Stimulated activated CD4-positive, alpha-beta T cell treated with anti-CD3 and anti-CD28 coated beads, Interleukin-15, amount 100 ng/mL, for 48 hours (primary cell): ENCODE measurements at places on chromosomes 1 and 21.

DNA sequence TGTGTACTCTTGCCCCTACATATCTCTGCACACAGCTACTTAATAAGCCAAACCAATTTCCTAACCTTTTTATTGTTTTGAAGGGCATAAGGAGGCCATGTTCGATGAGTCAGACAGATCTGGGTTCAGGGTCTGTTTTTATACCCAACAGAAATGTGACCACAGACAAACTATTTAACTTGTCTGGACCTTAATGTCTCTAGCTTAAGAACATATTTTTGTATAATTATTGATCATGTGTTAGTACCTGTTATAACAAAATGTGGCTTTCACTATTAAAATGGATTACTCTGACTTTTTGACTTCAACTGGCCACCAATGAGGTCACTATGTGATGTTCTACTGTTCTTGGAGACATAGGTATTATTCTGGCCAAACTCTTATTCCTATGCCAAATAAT lies 507.8 kb upstream of the USP24 start:
- no peak for DNase-seq

DNA sequence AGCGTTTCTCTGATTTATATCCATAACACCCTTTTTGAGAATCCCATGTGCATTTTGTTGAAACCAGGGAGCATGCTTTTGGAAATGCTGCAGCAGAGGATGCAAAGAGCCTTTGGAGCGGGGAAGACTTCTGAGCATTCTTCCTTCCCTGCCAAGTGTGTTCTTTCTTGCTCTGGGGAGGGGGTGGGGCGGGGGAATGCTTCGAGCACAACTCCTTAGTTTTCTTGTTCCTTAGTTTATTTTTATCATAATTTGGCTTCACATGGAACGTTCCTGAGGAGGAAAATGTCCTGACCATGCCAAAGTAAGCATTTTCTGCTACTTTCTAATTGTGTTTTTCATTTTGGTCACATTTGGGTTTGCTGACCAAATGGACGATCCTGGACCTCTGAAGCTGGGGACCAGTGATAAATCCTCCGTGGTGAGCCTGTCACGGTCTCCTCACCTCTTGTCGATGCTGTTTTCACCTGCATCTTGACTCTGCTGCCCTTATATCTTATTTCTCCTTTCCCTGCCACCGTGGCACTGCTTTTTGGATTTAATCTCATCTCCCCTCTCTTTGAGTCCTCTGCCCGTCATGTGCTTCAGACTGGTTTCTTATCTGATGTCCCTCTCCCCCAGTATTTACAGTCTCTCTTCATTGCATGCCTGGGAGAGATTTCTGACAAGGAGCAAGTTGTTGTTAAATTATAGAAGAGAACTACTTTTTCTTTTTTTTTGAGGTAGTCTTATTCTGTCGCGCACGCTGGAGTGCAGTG lies 2.4 kb downstream of the CTPS1 start:
- no peak for DNase-seq

DNA sequence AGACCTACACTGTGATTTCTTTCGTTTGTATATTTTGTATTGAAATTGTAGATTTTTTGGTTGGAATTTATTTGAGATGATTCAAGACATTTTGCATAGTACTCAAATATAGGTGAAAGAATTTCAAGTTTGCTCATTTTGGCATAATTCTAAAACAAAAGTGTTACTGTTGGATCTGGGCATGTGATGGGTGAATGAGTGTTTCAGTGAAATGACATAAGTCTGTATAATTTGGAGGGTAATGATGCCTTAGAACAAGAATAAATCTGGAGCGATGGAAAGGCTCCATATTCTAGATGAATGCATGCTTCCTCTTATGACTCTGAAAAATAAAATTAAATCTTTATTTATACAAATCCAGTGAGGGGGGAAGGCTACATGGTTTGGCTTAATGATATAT lies 41.0 kb downstream of the NFIA start:
- DNase-seq, result no peak

GRCh38 chr1:222732216-222733159 lies 4.5 kb upstream of the FAM177B start:
- no peak for DNase-seq

DNA sequence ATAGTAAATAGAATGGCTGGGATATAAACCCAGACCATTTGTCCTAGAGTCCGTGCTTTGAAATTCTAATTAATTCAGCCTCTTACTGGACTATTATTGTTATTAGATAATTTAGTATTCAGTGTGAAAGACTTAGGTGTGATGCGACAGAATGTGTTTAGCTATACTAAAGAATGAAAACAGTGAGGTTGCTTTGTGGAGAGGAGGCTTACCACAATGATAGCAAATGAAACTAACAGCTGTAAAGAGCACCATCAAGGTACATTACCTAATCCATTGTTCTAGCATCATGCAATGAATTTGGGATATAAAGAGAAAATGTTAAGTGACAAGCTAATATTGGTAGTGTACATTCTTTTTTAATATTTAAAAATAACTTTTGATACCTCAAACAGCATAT lies 911.1 kb downstream of the KCNT2 start:
- no peak for DNase-seq

DNA sequence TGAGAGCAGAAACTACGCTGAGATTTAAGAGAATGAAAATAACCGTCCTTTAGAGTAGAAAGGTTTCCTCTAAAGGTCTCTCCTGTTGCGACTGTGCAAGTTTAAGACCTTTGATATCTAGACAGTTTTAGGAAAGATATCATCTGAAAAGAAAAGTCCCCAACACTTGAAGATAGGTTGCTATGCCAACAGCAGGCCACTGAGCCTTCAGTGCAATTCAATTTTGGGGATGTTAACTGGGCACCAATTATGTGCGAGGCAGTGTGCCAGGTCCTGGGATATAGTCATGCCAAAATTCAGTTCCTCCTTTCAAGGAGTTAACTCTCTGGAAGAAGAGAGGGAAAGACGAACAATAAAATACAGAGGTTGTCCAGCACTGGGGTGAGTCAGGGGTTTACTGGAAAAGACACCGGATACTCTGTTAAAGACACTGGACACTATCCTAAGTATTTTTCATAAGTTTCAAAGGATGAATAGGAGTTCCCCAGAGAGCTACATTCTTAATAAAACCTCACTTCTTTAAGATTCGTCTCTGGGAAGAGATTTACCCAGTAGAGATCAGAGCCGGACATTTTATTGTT lies 25.5 kb upstream of the ZNF281 start:
- DNase-seq, result no peak

GRCh38 chr1:94286864-94287437 lies 49.6 kb upstream of the ARHGAP29 start:
- DNase-seq, result no peak

- no peak for DNase-seq
These were observed 8.8 kb upstream of the INSL5 start for GRCh38 chr1:66809736-66810326.

DNA sequence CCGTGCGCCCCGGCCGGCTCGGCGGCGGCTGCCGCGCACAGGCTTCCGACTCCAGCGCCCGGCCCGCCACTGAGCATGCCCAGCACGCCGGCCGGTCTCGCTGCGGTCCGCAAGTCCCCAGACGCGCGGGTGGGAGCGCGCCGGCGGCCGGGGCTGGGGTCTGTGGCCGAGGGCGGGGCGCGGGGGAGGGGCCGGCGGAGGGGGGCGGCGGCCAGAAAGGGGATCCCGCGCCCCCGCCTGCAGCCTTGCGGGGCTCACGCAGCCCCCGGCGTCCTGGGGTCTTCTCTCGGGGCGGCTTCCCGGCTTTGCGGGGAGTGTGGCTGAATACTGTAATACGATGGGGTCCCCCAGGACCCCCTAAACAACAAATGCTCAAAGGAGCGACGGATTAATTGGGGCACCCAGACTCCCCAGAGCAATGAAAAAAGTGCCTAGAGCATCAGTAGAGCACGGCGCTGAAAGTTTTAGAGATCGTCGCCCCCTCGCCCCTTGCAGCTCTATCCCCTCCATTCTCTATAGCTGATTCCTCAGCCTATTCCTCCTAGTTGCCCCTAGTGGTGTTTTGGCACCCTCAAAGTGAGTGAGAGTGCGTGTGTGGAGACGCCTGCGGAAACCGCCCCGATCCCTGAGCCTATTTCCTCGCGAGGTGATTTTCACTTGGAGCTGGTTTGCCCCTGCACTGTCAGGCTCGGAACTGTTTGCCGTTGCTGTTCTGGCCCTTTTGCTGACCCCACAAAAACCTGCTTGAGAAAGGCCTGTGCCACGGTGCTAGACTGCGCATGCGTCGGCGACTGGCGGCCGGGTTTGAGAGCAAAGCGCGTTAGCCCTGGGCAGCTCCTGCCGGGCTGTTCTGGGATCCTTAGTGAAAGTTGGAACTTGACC lies at the start of gene VAV3:
Gene VAV3 (minus strand): TSS at position 71 of the 882 bp plus-strand sequence. CDS start 311 bp downstream, outside the sequence.
- peak; percentile 56 for DNase-seq

- no peak for DNase-seq
These were observed 20.1 kb downstream of the KIAA0040 start for GRCh38 chr1:175172503-175172902.

- no peak for DNase-seq
These were observed 134.6 kb downstream of the HUNK start for GRCh38 chr21:32007456-32007855.

DNA sequence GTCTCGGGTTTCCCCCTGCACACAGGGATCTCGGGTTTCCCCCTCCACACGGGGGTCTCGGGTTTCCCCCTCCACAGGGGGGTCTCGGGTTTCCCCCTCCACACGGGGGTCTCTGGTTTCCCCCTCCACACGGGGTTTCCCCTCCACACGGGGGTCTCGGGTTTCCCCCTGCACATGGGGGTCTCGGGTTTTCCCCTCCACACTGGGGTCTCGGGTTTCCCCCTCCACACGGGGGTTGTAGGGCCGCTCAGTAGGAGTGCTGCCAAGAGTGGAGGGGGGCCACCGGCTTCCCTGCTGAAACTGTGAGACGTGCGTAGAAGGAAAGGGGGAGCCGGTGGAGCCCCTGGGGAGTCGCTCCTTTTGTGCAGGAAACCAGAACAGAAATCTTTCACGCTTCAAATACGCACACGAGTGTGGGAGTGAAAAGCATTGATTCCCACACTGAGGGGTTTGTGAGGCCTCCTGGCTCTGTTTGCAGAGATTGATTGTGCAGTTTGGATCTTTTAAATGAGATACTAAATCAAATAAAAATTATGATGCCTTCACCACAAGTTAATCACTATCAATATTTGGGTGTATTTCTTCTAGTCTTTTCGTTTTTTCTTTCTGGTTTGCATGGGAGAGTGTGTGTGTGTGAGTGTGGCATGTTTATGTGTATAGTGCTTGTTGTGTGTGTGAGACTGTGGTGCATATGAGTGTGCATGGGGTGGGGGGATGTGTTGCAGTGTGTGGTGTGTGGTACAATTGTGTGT lies 54.3 kb upstream of the TRAPPC10 start:
- DNase-seq, result no peak

- DNase-seq, result no peak
These were observed 22.2 kb downstream of the F3 start for GRCh38 chr1:94519351-94519750.

DNA sequence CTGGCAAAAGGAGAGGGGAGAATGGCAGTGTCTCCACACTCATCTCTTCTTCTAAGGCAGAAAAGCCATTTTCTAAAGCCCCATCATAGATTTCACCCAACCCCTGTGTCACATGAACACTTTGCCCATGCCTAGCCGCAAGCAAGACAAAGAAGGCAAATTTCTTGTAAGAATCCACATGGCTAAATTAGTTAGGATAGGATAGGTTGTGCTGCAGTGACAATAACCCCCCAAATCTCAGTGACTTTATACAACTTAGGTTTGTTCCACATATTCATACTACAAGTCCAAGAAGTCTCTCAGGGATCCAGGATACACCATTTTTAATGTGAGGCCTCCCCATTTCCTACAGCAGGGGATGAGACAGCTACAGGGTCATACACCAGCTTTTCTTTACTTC lies 40.8 kb downstream of the MIS18A start:
- DNase-seq, result no peak

- DNase-seq, result no peak
These were observed 201.2 kb downstream of the TOMM20 start for GRCh38 chr1:234927312-234927970.

GRCh38 chr1:100431954-100432353 lies 79.6 kb downstream of the CDC14A start:
- no peak for DNase-seq

DNA sequence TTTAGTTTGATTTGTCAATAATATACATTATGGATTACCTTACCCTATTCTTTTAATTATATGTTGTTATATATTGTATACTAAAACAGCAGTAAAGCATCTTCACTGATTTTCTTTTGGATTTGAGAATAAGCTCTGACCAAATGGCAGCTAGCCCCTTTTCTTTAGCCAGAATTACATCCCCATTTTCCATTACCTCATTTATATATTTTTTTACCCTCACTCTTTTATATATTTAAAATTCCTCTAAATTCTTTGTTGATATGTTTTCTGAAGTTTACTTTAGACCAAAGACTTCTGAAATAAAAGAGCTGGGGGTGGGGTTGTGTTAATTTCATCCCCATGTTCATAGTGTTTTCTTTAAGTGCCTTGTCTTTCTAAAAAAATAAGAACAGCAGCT lies 24.6 kb downstream of the ANGPTL1 start:
- DNase-seq, result no peak

- no peak for DNase-seq
These were observed 170.3 kb upstream of the TMEM51 start for GRCh38 chr1:14983277-14983676.

- DNase-seq, result no peak
These were observed 26.0 kb downstream of the RABIF start for GRCh38 chr1:202862679-202863560.

DNA sequence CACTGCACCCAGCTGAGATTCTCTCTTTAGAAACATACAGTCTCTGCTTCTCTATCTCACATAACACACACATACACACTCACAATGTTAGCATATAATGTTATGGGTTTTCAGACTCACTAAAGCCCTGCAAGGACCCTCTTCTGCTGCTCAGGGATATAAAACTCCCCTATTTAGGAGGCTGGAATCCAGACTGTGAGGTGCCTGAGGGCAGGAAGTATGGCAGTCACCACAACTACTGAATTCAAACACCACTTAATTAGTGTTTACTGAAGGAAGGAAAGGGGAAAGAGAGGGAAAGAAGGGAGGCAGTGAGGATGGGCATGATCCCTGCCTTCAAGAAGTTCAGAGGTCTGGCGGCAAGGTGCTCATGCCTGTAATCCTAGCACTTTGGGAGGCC lies 7.8 kb upstream of the CDK18 start:
- no peak for DNase-seq

- DNase-seq, result no peak
These were observed 48.9 kb downstream of the RHOU start for GRCh38 chr1:228784181-228784580.

GRCh38 chr1:203103216-203103615 lies 17.4 kb upstream of the MYOG start:
- DNase-seq, result no peak

- DNase-seq, result no peak
These were observed 120.8 kb upstream of the RRP15 start for GRCh38 chr1:218164111-218164929.

- peak; percentile 52 for DNase-seq
These were observed 19.1 kb downstream of the OPTC start for GRCh38 chr1:203512848-203513584.

DNA sequence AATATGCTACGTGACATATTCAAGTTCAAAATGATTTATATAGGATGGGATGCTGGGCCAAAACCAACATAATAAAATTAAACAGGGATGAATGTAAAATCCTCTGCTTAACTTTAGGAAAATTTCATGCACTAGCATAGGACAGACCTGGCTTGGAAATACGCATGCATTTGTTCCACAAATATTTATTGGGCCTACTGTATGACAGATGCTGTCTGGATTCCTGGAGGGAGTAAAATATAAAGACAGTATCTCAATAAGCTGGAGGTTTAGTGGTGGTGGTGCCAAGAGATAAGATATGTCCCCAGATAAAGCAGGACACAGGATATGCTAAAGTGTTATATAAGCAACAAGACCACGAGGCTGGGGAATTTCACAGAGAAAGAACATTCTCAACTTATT lies 15.1 kb downstream of the RCSD1 start:
- no peak for DNase-seq
